NCI-H1694 treated with DMSO at 0.1 percent for 48 hours (cell line): ENCODE measurements at places on chromosomes 2 and 18.

DNA sequence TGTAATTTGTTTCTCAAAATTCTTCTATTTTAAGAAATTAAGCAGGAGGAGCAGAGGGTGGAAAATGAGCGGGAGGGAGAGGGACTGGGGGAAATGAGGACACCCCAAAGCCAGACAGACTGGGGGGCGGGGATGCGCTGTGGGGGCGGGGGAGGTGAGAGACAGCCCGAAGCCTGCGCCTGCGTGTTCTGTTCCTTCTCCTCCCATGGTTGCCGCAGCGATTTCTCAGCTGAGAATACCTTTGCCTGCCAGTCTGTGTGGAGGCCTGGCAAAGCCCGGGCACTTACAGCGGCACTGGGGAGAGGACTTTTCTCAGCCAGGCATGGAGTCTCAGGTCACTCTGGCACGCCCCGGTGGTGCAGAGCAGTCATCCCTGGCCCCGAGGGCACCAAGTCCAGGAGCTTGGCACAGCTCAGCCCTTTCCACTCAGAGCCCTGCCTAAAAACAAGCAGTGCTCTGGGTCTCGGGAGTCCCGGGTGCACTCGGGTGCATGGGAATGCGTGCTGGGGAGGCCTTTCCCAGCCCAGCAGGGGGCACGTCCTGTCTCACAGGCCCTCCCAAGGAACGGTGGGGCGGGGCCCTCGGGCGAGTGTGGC, 289.3 kb upstream of the HS6ST1 start:
- no peak for DNase-seq

GRCh38 chr2:128325611-128326181, 7.0 kb upstream of the HS6ST1 start:
- no peak for DNase-seq

GRCh38 chr2:238742066-238742465, 105.8 kb upstream of the TWIST2 start:
- no peak for DNase-seq

DNA sequence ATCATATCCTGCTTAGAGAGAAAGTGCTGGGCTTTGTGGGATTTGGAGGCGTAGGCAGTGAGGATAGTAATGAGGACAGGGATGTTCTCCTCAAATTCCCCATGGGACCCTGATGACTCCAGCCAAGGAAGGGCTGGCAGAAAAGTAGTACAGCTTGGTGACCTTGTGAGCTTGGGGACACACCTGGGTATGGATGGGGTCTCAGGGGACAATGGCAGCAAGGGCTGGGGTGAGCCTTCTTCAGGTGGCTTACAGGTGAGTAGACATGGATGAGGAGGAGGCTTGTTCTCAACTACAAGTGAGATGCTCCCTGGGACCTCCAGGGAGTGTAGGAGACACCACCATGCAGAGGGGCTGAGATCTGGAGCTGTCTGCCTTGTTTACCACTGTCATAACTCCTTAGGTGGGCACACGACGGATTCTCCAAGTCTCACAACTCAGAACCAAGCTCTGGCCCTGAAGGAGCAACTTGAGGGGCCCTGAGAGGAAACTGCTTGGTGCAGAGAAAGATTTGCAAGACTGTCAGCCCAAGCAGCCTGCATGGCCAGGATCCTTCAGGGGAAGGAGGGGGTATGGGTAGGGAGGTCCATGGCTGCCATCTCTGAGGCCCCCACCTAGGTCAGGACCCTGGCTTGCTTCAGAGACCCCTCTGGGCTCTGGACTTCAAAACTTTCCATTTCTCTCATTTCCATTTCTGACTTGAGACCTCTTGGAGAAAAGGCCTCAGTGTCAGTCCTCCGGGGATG, 262.8 kb downstream of the DYSF start:
- no peak for DNase-seq

DNA sequence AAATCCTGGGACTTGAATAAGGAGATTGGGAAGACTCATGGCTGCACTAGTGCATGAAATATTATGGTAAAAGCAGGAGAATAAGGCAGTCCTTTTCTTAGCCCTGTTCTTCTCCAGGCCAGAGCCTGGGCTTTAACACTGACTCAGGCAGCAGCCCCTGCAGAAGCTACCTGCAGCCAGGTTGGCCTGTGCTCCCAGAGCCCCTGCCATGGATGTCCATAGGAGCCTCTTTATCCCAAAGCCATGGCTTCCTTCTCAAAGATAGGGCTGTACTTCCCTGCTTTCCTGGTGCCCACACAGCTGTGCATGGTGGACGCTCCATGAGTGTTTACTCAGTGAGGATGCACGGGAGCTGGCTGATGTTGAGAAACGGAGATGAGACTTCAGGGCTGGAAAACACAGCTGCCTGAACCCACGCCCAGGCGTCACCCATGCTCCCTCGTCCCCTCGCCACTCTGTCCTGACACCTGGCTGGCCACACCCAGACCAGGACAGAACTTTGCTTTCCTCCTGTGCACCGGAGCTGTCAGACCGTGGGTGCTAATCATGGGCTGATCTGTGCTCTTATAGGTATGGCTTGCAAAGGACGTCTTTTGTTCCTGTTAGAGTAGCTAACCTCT, 135.5 kb downstream of the GLI2 start:
- no peak for DNase-seq

DNA sequence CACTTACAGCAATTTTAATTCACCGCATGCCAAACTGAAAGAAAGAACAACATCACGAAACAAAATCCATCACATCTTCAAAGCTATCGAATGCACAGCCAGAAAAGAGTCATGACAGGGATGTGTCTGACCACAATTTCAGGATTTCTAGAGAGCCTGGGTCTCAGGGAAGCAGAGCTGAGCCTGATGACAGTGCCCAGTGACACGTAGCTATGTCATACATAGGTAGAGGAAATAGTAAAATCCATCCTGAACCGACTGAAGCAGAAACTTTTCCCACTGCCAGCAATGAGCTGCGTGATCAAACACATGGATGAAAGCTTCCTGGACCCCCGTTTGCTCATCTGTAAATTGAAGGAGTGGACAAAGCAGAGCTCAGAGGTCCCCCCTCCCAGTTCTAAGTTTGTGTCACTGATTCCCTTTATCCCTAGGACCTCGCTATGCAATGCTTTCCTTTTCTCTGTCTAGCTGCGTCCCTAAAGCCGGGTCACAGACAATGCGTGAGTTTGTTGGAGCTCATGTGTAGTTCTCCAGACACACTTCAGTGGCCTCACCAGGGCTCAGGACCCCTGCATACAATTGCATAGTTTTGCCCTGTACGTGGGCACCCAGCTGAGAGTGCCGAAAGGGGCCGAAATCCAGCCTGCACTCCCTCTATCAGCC, 37.6 kb downstream of the CCBE1 start:
- no peak for DNase-seq

DNA sequence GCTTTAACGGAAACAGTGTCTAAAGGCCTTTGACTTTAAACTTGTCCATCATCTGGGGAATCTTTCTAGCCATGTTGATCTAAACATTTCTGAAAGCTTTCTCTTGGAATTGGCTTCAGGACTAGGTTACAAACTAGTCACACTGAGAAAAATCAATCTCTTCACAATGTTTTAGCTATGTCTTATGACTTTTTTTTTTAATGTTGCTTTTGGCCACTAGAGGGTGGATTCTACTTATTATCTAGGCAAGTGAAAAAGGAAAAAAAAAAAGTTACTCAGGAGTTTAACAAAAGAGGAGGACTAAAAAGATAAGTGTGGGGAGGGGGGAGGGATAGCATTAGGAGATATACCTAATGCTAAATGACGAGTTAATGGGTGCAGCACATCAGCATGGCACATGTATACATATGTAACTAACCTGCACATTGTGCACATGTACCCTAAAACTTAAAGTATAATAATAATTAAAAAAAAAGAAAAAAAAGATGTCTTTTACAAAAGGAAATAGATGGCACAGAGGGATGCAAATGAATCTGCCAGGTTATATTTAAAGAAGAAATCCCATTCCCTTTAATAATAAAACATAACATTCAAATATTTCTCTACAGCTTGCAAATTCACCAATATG, 160.4 kb upstream of the PID1 start:
- peak; percentile 10 for DNase-seq

- DNase-seq = no peak
Observed at GRCh38 chr2:85997017-85997970, 108.4 kb downstream of the POLR1A start.

GRCh38 chr2:41241325-41242000, 789.6 kb upstream of the SLC8A1 start:
- no peak for DNase-seq

DNA sequence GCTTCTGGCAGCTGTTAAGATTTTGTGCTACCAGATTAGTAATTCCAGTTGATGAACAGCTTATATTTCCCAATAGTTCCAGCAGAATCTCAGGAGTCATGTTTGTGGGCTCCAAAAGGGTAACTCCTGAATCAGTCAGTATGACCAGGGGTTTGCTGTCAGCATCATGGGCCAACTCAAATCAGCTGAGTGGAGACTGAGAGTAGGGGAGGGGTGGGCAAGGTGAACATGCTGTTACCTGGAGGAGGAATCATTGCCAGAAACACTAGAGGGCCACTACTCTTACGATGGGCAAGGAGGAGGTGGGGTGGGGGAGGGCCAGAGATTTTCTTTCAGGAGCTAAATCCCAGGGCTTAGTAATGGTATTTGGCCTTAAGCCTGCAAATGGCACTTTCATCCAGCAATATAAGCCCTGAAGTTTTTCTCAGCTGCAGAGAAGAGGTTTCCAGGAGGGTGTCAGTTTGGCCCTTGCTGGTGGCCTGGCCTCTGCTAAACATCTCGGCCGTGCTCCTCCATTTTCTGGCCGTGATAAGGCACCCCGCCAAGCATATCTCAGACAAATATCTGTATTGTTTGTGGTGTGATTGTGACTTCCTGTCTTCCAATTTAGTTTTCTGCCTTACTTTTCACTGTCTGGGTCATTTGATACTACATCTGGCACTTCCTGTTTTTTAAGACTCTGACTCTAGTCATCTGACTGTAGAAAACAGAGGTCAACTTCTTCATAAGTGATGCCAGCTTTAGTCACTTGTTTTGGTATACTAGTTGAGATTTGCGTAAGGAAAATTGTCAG, 120.5 kb upstream of the CXCR4 start:
- no peak for DNase-seq
